ENCODE measurements at places on chromosomes 4 and X.
A peak's percentile ranks its signal among the peaks of the same experiment; 100 is the strongest.

- no peak for DNase-seq
These were observed 10.3 kb downstream of the AKAP17A start for GRCh38 chrX:1601768-1602085.

DNA sequence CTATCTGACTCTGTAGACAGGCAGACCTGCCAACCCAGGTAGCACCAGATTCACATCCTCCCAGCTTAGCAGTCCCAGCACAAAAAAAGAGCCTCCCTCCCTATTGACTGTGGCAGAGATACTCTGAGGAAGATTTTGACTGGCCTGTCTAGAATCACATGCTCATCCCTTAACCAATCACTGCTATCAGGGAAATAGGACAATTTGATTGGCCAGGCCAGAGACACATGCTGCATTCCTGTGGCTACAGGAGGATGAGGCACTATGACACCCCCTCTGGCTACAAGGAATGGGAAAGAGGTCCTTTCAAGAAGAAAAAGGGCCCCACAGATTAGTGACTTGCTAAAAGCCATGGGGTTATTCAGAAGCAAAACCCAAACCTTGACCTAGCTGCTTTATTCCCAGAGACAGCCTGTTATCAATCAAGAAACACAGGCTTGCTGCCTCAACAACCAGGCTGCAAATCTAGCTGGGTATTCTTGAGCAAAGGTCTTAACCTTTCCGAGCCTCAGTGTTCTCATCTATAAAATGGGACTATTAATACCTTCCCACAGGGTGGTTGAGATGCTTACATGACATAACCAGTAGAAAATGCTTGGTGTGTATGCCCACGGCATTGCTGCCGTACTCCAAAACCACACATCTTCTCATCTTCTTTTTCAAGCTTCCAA, 147.6 kb downstream of the BCOR start:
- no peak for DNase-seq

DNA sequence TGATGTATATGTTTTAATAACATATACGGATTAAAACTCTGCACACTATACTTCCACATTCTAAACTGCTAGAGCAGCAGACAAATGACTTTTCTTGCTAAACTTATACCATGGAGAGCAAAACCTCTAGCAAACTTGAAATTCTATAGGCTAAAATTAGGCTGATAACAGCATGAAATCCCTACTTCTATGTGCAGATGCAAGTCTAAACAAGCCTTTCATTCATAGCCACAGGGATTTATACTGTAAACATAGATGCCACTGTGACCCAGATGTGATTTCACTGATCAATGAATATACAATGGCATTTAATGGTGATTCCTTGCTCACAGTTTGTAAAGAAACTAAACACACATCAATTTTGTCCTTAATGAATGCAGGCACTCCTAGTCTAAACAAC, 151.0 kb downstream of the ANTXR2 start:
- peak; percentile 91 for DNase-seq

DNA sequence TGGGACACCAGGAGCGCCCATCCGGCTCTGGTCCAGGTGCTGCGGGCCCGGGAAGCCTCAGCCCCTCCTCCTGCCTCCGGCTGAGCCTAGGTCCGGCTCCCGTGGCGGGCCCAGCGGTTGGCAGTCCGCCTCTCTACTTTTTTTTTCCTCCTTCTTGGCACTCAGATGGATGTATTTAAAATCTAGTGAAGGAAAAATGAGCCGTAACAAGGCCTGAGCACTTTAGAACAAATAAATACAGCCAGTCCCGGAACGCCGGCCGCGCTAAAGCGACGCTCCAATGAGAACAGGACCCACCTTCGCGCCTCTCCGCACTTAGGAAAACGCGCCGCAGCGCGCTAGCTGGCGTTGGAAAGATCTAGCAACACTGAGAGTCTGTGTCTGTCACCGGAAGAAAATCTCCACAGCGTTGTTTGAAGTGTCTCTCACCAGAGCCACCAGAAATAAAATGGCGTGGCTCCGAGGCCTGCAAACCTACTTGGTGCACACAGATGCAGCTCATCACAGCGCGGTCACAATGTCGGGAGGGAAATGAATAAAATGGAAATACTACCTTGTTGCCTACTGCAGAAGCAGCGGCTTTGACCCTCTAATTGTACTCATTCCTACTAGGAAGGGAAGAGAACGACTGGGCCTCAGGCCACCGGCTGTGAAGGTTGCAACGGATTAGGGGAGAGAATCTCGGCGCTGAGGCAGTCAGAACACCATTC, 4.7 kb downstream of the NEUROG2 start:
- DNase-seq = no peak

DNA sequence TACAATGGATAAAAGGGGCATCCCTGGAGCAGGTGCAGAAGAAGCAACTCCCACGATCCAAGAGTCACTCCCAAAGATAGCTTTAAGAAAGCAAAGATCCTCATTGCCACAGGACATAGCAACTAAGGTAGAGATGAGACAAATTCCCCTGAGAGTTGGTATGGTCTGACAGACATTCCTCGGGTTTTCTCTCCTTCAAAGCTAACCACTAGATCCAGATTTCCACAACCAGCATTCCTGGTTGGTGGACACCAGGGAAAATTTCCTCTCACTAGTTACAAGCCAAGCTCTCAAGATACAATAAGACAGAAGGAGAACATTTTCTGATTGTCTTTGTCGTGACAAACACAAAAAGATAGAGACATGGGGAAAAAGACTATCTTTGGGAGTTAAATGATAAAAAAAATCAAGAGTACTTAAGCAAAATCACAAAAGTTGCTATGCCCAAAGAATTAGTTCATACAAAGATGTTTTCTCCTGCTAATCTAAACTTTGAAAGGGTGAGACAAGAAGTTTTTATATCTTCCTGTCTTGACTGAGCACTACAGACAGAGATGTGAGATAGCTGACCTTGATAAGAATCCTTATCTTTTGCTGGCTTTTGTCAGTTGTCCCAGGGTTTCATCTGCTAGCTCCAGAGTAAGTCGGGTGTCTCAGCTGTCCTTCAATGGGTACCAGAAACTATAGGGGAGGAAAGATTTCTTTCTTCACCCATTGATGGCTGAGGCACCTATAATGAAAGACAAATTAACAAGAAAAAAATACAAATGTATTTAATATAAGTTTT, 200.5 kb downstream of the CENPC start:
- no peak for DNase-seq

DNA sequence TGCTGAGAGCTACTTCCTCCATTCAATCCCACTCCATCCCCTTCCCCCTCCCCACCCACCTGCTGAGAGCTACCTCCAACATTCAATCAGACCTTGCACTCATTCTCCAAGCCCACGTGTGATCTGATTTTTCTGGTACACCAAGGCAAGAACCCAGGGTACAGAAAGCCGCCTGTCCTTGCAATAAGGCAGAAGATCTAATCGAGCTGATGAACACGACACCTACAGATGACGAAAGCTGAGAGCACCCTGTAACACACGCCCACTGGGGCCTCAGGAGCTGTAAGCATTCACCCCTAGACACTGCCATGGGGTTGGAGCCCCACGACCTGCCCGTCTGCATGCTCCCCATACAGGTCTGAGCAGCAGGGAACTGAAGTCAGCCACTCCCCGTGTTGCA, 58.3 kb downstream of the TRIML1 start:
- DNase-seq = no peak

GRCh38 chrX:626745-627509, 3.7 kb upstream of the SHOX start:
- DNase-seq = no peak

DNA sequence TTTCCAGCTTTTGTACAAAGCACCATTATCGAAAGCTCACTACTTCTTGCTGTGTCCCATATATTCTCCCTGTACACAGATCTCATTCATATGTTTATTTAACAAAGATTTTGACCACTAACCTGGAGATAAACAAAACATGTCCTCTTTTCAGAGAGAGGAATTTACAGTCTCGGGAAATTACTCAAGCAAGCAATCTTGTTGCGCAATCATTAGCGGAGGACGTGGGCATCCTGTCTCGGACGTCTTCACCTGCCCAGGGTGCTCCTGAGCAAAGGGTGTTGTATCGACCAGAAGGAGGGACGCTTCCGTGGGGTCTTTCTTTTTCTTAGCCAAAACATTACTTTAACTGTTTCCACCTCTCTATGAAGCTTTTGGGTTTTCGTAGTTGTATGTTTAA, 66.5 kb upstream of the CLCN4 start:
- no peak for DNase-seq

DNA sequence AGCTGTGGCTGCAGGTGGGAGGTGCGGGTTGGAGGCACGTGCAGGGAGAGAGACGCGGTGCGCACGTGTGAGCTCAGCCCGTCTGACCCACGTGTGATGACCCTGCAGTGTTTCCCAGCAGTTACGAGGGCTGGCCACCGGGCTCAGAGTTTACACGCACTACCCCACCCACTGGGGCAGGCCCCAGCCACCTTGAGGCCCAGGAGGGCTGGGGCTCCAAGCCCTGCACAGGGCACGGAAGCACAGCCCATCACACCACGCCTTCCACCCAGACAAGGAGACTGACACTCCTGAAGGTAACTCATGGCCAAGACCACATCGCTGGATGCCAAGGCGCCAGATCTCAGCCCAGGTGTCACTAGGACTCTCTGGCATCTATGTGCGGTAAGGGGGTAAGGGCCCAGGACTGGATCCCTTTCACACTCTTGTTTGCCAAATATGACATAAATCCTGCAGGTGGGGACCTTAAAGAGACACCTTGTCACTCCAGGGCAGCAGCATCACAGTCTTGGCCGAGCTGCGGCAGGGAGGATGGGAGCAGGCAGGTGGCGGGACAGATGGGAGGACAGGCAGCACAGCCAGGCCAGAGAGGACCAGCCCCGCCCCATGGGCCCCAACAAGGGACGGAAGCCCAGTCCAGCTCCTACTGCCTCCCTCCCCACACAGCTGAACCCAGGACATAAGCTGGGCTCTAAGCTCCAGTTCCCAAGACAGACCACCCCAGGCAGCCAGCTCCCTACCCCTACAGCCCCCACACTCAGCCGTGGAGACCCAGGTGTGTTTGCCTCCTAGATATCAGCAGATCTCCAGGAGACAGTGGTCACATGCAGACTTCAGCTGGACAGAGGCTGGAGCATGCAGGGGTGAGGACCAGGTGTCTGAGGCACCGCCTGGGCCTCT, 56.8 kb downstream of the ZFYVE28 start:
- DNase-seq = no peak

GRCh38 chrX:145190801-145191389, 56.4 kb upstream of the SPANXN1 start:
- peak; percentile 4 for DNase-seq

DNA sequence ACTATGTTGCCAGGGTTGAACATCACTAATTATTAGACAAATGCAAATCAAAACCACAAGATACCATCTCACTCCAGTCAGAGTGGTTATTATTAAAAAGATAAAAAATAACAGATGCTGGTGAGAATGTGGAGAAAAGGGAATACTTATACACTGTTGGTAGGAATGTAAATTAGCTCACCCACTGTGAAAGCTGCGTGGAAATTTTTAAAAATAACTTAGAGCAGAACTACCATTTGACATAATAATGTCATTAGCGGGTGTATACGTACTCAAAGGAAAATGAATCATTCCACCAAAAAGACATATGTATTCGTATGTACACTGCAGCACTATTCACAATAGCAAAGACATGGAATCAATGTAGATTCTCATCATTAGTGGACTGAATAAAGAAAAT, 48.6 kb upstream of the UGT2A1 start:
- DNase-seq = no peak

DNA sequence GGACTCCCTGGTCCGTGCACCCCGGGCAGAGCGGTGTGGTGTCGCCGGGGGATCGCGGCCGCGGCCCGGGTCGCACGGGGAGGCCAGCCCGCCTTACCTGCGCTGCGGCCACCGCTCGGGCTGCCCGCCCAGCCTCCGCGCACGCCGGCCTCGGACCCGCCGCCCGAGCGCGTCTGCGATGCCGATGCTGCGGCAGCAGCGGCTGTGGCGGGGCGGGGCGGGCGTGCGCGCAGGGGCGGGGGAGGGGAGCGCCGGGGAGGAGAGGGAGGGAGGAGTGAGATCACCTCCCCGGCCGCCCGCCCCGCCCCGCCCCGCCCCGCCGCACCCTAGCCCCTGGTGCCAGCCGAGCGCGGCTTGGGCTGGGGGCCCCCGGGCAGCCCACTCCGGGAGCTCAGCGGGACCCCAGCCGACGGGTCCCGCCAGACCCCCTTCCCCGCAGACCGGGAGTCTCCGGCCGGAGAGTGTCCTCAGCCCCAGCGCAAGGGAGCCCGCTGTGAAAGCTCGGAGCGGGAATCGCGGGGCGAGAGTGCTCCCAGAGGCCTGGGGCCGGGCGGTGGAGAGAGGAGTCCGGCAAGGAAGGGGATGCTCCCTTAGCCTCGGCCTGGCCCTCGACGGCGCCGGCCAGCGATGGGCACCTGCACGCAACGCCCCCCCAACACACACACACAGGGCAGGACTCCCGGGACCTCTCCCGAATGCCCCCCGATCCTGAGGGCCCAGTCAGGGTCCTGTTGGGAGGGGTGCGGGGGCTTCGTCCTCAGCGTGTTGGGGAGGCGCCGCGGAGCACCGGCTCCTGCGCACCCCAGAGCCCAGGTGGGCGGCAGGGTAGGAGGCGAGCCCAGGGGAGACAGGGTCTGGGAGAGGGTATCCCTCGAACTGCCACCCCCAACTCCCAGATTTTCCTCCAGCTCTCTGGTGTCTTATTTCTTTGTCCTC, at the start of gene L1CAM:
TSS of gene L1CAM (minus strand) at position 206 of the 936 bp plus-strand sequence. CDS start 10,337 bp downstream, outside the sequence.
- peak; percentile 35 for DNase-seq

GRCh38 chr4:143335979-143336780, 496 bp upstream of the GAB1 start:
- peak; percentile 41 for DNase-seq

DNA sequence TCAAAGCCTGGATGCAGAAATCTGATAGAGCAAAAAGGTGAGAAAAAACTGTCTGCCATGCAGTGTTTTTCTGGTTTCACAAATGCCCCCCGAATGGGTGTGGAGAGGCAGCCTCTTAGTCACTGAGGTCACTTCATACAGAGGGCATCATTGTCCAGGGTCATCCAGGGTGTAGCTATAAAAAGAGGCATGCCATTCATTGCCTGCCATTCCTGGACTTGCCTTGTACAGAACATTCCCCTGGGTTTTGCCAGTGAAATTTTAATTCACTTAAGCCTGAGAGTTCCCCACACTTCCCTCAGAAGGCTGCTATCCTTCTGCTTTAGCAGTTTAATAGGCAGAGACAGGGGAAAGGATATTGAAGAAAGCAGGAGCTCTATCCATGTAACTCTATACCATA, 230.3 kb downstream of the UNC5C start:
- DNase-seq = no peak

DNA sequence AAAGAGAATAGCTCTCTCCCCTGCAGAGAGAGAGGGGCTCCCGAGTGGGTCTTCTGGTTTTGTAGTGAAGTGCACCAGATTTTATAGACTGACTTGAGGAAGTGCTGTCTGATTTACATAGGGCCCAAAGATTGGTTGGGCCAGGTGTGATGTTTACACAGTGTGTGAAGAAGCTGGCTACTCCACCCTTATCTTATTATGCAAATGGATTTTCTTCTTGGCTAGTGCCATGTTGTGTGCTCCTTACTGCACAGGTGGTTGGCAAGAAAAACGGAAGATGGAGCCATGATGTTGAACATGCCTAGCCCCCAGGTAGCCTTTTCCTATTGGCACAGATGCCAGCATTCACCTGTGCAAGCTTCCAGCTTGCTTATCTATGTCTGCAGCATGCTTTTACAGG, 112.4 kb upstream of the ARHGAP24 start:
- no peak for DNase-seq

GRCh38 chr4:173539986-173540385, 10.0 kb upstream of the HAND2 start:
- no peak for DNase-seq

All from NCI-H146 (cell line).